ENCODE measurements at places on chromosomes 3 and 15.

DNA sequence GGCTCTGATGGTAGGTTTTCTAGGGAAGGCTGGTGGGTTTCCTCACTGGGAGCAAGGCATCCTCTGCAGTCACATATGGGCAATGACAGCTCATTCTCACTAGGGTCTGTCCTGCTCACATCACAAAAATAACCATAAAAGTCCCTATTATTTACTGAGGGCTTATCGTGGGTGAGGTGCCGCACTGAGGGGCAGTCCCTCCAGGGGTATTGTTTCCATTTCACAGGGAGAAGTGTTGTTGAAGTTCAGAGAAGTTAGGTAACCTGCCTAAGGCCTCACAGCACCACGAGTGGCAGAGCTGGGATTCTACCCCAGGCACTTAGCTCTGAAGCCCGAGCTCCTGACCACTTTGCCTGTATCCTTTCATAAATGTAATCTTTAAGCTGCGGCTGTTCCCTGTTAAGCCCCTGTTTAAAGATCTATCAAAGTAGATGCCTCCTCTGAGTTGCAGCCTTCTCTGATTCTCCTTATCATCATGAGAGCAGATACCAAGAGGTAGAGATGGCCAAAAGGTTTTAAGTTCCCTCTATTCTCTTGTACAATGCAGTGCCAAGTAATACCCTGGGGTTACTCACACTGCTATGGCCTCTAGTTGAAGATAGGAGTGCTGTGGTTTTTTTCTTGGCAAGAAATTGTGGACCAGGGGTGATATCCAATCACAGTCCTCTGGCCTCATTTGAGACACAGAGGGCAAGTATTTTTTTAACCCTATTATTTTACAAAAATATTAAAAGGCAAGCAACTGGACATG, 107.0 kb downstream of the RPLP1 start:
- ATAC-seq: no peak

DNA sequence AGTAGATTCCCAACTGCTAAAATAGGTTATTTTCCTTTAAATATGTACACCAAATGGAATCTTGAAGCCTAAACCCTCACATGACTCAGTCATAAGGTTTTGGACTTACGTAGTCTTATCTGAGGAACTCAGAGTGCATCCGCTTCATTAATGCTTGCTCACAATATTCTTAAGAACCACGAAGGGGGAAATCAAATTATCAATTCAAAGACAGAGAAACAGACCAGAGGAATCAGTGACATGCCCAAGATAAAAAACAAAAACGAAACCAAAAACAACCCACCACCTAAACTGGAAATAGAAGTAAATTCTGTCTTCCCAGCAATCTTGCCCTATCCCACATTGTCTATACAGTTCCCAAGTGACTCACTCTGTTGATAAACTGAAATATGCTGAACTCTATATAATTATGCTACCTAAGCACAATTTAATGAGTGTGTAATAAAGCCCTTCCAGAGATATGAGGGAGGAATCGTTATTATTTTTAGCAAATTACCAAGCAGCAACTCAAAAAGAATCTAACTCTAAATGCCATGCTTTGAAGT, 135.4 kb upstream of the CBLB start:
- ATAC-seq: peak; percentile 31

GRCh38 chr3:50003824-50004223, 63.9 kb downstream of the RBM6 start:
- ATAC-seq: no peak

- no peak for ATAC-seq
Observed at GRCh38 chr3:39272191-39272590, 7.6 kb downstream of the CX3CR1 start.

DNA sequence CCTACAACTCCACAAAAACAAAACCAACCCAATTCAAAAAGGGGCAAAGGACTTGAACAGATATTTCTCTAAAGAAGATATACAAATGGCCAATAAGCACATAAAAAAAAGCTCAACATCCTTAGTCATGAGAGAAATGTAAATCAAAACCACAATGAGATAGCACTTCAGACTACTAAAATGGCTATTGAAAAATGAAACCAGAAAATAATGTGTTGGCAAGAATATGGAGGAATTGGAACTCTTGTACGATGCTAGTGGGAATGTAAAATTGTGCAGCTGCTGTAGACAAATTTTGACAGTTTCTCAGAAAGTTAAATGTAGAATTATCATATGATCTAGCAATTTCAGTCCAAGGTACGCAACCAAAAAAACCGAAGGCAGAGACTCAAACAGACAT, 29.0 kb downstream of the KY start:
- no peak for ATAC-seq

All from esophagus mucosa (tissue), 1 donor.